Substantia nigra (tissue), 51 donors: ENCODE measurements at places on chromosomes 3 and 15.

DNA sequence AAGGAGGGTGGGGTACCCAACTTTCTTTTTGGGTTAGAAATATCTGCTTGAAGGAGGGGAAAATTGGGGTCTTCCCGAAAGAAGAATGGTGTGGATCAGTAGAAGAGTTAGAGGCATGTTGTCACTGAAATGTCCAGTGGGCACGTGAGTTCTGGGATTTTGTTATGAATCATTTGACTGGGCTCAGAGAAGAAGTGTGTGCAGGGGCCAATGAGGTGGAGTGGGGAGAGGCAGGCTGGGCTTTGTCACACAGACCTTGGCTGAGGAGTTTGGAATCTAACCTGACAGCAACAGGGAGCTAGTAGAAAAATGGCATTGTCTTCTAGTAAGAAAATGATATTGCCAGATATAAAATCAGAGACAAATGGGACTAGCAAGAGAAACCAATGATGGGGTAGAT lies 436.8 kb downstream of the MFSD1 start:
- DNase-seq = no peak

DNA sequence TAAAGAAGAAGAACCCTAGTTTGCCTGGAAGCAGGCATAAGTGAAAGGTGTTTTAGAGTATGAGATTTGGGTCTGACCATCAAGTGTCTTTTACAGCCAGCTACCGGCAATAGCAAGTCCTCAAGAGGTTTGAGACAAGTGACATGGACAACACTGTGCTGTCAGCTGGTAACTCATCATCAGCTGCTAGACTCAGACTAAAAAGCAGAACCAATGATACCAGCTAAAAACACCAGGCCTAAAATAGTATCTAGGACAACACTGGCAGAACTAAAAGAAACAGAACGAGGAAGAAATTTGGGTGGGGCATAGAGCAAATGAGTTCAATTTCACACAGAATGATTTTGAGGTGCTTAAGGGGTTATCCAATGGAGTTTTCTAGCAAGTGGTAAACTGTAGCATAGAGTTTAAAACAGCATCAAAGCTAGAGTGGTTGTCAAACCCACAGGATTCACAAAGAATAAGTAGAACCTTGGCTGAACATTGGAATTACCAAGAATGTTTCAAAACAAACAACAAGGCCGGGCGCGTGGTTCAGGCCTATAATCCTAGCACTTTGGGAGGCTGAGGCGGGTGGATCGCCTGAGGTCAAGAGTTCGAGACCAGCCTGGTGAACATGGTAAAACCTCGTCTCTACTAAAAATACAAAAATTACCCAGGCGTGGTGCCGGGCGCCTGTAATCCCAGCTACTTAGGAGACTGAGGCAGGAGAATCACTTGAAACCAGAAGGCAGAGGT lies 3.9 kb downstream of the CIAO2A start:
- no peak for DNase-seq

GRCh38 chr3:76122007-76122406 lies 336.7 kb upstream of the ZNF717 start:
- DNase-seq = no peak

- DNase-seq = no peak
Measured at GRCh38 chr3:140834266-140835037, 107.2 kb upstream of the SLC25A36 start.

DNA sequence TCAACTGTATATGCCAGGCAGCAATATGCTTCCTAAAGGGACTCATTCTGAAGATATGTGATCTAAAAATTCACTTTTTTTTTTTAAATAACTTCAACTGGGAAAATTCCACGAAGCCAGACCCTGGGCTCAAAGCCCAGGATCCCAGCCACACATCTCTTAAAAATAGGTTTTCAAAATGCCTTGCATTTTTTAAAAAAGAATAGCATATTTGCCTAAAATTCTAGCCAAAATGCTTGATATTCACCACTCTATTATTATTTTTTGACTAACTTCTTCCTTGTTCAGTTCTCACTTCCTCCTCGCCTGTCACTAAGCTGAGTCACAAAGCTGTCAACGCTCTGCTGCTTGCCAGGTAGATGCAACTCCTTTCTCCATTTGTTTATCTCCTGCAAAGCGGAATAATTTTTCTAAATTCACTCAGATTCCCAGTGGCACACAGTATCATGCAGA lies 28.0 kb upstream of the VGLL4 start:
- no peak for DNase-seq
